Activated CD4-positive, alpha-beta T cell treated with anti-CD3 and anti-CD28 coated beads, Interleukin-2, amount 50 U/mL, for 48 hours (primary cell): ENCODE measurements at places on chromosomes 16 and 17.
A peak's percentile ranks its signal among the peaks of the same experiment; 100 is the strongest.

DNA sequence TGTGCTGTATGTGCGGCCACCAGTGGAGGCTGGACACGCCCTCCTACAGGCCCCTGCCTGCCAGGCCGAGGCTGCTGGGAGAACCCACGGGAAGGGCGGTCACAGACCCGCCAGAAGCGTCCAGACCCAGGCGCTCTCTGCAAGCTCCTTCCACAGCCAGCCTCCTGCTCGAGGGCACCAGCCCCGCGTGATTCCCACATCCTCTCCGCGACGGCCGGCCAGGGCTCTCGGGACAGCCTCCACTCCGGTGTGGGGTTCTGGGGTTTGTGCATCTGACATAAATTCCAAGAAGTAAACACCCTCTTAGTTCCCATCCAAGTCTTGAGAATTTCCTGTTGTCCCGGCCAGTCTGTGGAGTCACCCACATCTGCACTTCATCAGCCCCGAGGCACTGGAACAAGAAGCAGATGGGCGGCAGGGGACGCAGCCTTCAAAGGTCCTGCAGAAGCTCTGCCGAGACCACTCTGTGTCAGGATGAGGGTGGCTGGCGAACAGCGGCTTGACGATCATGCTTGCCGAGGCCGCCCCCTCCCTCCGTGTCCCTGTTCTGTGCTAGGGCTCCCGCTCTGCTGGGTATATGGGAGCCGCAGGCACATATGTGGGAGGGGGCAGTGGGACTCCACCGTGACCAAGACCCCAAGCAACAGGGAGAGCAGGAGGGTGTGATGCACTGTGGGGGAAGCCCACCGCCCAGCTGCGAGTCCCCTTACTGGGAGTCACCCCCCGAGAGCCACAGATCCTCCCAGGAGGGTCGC, 2.4 kb upstream of the TMEM204 start:
- no peak for DNase-seq

- no peak for DNase-seq
Observed at GRCh38 chr17:75894049-75894733, 2.6 kb downstream of the TRIM65 start.

DNA sequence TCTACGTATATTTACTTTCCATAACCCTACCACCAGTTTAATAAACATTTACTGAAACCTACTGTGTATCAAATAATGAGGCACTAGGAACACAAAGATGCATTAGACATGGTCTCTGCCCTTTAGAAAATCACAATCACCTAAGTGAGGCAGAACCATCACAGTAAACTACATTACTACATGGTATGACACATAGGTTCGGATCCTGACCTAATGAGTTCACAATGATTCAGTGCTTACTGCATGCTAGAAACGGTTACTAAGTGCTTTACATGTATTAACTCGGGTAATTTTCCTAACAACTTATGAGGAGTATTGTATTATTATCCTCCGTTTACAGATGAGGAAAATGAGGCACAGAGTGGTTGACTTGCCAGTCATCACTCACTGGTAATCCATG, 5.2 kb upstream of the SYNRG start:
- DNase-seq = no peak

- DNase-seq = no peak
Observed at GRCh38 chr17:49748223-49748622, 15.7 kb downstream of the FAM117A start.

DNA sequence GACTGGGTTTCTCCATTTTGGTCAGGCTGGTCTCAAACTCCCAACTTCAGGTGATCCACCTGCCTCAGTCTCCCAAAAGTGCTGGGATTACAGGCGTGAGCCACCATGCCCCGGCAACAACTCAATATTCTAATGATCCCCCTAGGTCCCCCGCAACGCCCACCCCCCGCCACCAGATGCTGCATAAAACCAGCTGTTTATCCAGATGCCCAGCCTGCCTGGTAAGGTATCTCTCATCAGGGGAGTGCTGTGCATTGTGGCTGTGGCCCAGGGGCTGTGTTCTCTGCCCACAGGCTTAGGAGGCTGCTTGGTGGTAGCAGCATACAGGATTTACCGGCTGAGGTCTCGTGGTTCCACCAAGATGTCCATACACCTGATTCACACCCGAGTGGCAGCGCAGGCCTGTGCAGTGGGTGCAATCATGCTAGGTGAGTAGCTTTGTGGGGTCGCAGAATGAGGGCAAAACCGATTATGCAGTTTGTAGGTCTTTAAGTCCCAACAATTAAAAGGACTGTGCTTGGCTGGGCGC, 1.3 kb downstream of the HIGD1B start:
- no peak for DNase-seq

GRCh38 chr16:79599837-79600637, 500 bp downstream of the MAF start:
- DNase-seq = peak; percentile 53

DNA sequence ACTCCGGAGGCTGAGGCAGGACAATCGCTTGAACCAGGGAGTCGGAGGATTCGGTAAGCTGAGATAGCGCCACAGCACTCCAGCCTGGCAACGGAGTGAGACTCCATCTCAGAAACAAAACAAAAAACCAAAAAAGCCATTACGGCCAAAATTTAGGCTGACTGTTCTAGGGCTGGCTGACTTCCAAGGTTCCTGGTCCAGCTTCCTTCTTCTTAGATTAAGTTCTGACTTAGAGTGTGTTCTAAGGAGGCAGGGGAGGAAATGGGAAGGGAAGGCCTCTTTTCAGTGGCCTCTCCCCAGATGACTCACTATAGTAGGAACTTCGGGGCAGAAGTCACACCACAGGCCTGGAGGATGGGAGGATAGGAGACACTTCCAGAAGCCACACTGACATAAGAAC, 27.7 kb upstream of the CLEC18B start:
- no peak for DNase-seq

DNA sequence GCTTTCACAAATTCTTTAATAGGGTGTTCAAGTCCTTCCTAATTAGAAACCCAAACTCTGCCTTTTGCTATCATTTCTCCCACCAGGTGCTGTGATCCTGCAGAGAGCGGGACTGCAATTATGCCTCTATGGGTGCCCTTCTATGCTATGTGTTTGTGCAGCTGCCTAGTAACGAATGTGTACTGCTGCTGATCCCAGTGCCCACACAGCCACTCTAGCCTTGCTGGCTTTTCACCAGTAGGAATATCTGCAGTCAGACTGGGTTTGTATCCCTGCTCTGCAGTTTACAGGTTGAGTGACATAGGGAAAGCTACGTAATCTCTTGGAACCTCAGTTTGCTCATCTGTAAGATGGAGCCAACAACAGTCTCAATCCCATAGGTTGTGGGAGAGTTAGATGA, 179.6 kb upstream of the IRX3 start:
- DNase-seq = no peak

- no peak for DNase-seq
Observed at GRCh38 chr16:82160226-82160625, 9.8 kb downstream of the MPHOSPH6 start.

DNA sequence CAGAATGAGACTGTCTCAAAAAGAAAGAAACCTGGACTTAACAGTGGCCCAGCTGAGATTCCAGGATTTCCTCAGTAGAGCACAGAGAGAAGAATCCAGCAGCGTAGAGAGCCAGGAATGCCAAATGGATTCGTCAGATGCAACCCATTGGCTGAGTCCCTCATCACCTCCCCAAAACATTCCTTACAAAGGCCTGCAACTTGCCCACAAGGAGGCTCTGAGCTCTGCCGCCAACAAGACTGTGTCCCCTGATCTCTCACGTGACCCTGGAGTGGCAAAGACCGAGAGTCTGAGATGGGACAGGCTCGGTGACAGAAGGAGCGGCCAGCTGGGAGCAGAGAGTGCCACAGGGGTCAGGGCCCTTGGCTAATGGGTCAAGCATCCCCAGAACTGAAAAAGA, 6.9 kb upstream of the CHMP6 start:
- DNase-seq = no peak

GRCh38 chr17:62723842-62724241, 84.3 kb downstream of the MARCHF10 start:
- DNase-seq = no peak

DNA sequence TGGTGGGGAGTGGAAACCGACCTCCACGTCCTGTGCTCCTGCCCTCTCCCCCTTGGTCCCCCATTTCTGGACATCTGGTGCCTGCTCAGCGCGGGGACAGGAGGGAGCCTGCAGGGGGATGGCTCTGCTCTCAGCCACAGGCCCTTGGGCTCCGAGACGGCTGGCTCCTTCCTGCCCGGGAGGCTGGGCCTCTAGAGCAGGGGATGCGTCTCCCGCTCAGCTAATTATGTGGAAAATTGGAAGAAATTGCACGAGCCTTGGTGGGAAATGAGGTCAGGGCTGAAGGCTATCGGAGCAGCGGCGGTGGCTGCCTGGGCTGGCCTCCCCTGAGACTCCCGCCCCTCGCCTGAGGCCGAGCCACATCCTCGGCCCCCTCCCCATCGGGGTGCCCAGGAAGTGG, 154.6 kb upstream of the CIBAR2 start:
- DNase-seq = no peak

DNA sequence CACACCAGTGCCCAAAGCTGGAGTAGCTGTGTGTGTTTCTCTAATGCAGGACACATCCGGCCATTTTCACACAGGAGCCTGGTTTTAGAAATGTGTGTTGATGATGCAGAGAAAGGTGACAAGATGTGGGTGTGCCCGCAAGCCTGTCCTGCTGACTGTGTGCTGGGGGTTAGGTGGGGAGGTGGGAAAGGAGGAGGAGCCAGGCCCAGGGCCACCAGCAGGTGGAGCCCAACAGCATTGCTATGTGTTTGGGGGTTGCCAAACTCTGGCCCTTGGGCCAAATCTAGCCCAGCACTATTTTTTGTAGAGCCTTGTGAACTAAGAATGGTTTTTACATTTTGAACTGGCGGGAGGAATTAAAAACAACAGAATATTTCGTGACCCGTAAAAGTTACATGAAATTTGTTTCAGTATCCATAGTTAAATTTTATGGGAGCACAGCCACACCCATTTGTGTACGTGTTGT, 61.7 kb upstream of the LGALS9 start:
- peak; percentile 64 for DNase-seq

DNA sequence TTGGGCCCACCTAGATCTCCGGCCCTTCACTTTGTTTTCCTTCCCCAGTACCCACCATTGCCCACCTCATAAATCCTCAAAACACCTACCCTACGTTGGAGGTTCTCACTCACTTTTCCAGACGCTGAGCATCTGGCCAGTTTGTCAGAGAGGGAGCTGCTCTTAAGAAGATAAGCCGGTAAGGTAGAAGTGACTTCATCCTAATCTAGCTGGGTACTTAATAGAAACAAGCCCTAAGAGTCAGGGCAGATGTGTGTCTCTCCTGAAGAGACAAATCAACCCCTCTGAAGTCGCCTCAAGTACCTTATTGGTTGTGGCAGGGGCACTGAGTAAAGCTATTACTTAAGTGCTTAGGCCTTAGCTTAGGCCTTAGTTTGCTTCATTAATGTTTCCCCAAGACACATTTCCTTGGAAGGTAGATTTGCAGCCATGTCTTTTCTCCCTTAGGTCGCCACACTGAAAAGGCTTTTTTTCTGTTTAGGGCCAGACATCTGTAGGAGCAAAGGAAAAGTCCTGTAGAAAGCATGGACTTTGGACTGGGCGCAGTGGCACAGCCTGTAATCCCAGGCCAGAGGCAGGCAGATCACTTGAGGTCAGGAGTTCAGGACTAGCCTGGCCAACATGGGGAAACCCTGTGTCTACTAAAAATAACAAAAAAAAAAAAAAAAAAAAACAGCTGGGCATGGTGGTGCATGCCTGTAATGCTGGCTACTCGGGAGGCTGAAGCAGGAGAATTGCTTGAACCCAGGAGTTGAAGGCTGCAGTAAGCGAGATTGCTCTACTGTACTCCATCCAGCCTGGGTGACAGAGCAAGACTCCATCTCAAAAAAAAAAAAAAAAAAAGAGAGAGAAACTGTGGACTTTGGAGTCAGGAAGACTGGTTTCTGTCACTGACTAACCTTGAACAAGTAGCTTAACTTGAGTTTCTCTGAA, 1.0 kb downstream of the TACO1 start:
- DNase-seq = no peak

DNA sequence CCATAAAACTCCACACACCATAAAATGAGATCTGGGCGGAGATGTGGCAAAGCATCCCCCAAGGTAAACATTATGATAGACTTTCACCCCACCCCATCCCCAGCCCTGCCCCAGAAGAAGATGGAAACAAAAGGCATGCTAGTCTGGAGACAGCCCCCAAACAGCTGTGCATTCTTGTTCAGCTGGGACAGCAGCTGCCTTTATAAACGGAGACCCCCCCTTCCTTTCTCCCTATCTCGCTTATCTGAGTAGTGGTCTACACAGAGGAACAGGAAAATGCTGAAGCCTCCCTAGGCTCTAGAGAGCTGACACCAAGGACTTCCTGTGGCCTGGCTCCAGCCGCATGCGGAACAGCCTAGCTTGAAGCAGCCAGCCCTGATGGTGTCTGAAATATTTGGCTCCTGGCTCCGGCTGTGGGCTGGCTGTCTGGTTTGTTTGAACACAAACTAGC, 190.3 kb upstream of the ANKFN1 start:
- DNase-seq = no peak

GRCh38 chr17:5678171-5678570, 93.9 kb upstream of the NLRP1 start:
- DNase-seq = no peak

- DNase-seq = no peak
Observed at GRCh38 chr17:73305845-73306836, 5.7 kb downstream of the CDC42EP4 start.

- DNase-seq = no peak
Observed at GRCh38 chr16:49750341-49751000, 105.4 kb downstream of the ZNF423 start.

GRCh38 chr17:76585033-76585648, 519 bp downstream of the ST6GALNAC2 start:
- DNase-seq = no peak

- peak; percentile 41 for DNase-seq
Observed at GRCh38 chr17:35795007-35795870, at the start of gene MMP28. Gene MMP28, minus strand, starts transcription at chr17:35795641. Its CDS starts 264 bp downstream, at chr17:35795377.

DNA sequence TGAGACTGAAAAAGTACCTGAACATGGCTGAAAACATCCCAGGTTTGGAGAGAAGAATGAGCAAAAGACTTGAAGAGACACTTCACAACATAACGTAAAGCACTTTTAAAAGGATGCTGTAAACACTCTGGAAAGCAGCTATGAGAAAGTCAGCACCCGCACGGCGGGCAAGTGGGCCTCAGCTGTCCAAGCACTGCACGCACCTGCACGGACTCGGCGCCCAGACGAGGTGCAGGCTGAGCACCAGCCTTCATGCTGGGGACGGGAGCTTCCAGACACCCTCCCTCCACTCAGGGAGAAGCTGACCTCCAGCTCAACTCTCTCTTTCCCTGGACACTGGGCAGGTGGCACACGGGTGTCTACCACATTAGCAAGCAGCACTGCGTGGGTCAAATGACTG, 13.1 kb downstream of the CCDC57 start:
- no peak for DNase-seq

GRCh38 chr16:27481282-27481934, 68.3 kb downstream of the GTF3C1 start:
- DNase-seq = no peak

DNA sequence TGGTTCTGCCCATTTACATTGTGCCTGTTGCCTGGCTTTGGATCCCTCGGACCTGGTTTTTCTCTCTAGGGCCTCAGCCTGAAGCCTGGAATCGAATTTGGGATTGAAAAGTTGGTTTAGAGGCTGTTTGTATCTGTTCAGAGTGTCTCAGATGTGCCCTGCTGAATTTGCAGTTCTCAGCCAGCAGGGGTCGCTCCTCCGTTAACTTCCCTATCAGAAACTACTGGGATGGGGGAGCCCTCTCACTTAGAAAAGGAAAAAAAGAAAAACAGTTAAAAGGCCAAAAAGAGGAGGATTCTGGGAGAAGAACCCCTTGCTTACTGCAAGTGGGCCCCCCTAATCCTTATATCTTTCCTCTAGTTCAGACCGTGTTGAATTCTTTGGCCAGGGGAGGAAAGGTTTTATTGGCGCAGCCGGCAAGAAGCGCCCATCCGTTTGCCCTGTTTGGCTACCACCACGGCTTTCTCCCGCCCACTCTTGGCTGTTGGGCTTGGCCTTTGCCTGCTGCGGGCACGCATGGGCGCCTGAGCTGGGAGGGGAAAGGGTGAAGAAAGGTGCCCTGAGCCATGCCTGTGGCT, 8.7 kb downstream of the FZD2 start:
- no peak for DNase-seq
